AG10803 (cell line): ENCODE measurements at places on chromosomes 1 and 21.
A peak's percentile ranks its signal among the peaks of the same experiment; 100 is the strongest.

GRCh38 chr1:66527686-66528085 is 6.3 kb upstream of the SGIP1 start:
- DNase-seq: peak; percentile 88

- DNase-seq: peak; percentile 74
Measured at GRCh38 chr21:29343519-29343918, 44.8 kb downstream of the BACH1 start.

GRCh38 chr1:113940365-113941244 is 11.5 kb downstream of the HIPK1 start:
- DNase-seq: no peak

GRCh38 chr1:155082301-155083051 is 3.8 kb downstream of the EFNA3 start:
- DNase-seq: no peak

DNA sequence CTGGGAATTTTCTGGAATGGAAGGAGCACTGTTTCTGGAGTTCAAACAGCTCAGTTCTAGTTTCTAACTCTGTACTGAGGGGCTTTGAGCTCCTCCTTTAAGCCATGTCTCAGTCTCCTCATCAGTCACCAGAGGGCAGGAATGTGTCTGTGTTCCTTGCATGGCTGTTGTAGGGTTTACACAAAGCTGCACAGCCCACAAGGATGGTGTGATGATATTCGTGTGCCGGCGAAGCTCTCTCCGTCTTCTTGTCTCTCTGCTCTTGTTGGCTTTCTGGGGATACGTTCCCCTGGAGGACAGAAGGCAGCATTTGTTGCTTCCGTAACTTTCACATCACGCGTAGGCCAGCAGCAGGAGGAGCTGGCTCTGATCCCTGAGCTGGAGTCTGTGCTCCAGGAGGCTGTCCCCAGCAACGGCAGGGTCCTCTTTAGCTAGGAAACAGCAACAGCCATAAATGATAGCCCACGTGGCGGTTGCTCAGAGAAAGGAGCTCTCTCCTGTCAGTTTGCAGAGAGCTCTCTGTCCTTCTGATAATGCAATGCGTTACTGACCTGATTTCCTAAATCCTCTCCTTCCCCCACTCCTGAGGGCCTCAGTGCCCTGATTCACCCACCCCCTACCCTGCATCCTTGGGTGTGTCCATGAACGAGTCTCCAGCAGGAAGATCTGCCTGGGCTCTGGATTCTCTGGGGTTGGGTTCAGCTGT is 189.2 kb upstream of the VAMP3 start:
- peak; percentile 8 for DNase-seq

- no peak for DNase-seq
Measured at GRCh38 chr1:58058323-58058722, 488.2 kb downstream of the OMA1 start.

- DNase-seq: no peak
Measured at GRCh38 chr1:169487133-169487532, 1.4 kb upstream of the SLC19A2 start.

DNA sequence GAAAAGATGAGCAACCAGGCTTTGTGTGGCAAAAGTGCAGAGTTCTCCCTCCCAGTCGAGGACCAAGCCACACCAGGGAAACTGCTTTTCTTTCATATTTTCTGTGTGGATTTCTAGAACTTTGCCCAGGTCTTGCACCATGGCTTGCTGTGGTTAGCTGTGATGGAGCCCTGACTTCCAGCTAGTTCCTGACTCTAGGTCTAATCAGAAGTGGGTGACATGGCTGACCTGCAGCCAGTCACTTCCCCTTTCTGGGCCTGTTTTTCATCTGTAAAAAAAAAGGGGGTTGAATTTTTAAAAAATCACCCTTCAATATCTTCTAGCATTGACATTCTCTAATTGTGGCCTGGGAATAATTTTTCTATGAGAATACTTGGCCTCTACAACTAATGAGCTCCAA is 491.2 kb upstream of the USP24 start:
- DNase-seq: no peak

DNA sequence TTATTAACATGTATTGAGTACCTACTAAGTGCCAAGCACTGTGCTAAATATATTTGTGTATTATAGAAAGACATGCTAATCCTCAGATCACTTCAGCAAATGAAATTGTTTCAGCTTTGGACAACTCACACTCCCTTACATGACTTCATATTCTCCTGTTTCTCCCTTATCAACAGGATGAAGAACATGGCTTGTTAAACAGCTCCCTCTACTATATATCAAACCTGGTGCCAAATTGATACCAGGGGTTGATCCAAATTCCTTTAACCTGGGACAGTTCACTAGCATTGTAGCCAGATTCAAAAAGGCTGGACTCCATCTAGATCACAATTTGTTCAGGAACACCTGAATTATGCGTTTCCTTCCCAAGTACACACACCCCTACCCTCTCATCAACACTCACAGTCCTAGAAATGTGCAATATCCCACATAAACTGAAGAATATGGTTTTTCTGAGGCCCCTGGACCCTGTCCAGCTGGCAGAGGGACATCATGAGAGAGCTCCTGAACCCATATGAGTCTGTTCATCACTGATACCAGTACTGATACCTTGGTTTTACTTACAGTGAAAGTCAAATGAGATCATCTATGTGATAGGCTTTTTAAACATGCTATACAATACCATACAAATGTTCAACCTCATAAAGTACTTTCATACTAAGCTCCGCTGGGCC is 47.0 kb upstream of the PALMD start:
- DNase-seq: no peak

GRCh38 chr1:164660412-164660772 is 101.4 kb downstream of the PBX1 start:
- peak; percentile 39 for DNase-seq

- DNase-seq: peak; percentile 34
Measured at GRCh38 chr1:161044535-161044907, 1.3 kb downstream of the USF1 start.

- no peak for DNase-seq
Measured at GRCh38 chr1:202202500-202203168, 9.0 kb downstream of the LGR6 start.

DNA sequence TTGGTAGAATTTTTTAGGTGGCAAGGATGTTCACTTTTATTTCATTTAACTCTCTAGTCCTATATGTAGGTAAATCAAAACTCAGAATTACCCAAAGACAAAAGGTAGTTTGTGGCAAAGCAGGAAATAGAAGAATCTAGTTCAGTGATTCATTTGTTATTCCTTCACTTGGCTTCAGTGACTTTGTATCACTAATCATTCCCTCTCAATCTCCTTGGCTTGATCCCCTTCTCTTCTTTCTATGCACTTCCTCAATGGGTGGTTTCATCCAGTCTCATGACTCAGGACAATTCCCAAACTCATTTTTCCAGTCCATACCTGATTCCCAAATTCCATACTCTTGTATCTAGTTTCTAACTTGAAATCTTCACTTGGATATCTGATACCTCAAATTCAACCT is 64.9 kb downstream of the PRKACB start:
- no peak for DNase-seq

DNA sequence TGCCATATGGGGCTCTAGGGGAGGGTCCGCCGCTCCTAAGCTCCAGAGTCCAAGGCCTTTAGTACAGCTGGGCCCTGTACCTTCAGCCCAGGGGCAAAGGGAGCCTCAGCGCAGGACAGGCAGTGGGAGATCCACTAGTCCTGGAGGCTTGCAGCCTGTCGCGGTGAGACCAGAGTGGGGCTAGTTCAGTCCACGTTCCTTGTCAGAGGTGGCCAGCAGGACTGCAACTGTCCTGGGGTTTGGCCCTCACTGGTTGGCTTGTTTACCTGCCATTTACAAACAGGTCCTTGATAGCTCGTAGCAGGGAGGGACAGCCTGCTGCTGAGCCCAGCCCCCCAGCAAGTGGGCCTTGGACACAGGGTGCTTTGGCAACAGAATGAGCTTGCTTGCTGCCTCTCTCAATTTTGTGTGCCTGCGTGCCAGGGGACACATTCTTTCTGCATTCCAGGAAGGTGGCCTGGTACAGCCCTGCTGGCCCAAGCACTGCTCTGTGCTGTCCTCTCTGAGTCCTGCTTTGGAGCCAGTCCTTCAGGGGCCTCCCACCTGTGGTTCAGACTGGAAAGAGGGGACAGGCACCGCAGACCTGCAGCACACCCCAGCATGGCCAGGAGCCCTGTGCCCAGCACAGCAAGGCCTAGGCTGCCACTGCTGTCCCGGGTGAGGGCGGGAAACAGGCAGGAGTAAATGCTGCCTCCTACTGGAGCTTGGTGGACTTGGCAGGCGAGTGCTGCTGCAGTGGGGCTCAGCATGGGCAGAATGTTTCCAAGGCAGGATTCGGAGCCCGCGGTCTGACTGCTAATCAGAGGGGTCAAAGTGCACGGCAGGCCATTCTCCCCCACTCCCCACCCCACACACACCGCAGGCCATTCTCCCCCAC is 15.2 kb downstream of the H6PD start:
- peak; percentile 26 for DNase-seq

DNA sequence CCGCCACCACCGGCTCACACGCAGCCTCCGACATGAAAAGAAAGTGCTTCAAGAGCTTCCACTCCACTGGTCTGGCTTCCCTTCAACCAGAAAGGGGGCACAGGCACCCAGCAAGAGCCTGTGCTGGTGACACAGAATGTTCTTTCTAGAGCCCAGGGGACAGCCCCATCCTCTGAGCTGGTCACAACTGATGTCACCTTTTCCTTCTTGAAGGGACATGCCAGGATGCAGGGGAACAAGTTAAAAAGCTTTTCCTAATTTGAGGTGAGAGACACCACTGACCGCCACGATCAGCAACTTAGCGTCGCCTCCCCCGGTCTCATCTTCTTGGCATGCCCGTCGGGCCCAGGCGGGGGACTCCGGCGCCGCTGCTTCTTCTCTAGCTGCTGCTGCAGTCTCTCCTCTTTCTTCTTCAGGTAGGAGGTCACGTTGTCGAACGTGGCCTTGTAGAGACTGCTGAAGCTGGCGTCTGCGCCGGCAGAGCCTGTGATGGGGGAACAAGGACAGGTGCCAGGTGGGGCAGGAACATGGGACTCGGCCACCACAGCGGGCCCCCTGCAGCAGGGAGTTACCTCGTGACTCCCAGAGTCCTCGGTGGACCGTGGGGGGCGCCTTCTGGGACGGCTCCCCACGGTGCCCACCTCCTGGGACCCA is 29.5 kb downstream of the WDR4 start:
- DNase-seq: no peak

DNA sequence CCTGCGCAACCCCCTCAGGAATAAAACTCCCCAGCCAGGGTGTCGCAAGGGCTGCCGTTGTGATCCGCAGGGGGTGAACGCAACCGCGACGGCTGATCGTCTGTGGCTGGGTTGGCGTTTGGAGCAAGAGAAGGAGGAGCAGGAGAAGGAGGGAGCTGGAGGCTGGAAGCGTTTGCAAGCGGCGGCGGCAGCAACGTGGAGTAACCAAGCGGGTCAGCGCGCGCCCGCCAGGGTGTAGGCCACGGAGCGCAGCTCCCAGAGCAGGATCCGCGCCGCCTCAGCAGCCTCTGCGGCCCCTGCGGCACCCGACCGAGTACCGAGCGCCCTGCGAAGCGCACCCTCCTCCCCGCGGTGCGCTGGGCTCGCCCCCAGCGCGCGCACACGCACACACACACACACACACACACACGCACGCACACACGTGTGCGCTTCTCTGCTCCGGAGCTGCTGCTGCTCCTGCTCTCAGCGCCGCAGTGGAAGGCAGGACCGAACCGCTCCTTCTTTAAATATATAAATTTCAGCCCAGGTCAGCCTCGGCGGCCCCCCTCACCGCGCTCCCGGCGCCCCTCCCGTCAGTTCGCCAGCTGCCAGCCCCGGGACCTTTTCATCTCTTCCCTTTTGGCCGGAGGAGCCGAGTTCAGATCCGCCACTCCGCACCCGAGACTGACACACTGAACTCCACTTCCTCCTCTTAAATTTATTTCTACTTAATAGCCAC is 696 bp downstream of the TGFB2 start:
- DNase-seq: peak; percentile 73

DNA sequence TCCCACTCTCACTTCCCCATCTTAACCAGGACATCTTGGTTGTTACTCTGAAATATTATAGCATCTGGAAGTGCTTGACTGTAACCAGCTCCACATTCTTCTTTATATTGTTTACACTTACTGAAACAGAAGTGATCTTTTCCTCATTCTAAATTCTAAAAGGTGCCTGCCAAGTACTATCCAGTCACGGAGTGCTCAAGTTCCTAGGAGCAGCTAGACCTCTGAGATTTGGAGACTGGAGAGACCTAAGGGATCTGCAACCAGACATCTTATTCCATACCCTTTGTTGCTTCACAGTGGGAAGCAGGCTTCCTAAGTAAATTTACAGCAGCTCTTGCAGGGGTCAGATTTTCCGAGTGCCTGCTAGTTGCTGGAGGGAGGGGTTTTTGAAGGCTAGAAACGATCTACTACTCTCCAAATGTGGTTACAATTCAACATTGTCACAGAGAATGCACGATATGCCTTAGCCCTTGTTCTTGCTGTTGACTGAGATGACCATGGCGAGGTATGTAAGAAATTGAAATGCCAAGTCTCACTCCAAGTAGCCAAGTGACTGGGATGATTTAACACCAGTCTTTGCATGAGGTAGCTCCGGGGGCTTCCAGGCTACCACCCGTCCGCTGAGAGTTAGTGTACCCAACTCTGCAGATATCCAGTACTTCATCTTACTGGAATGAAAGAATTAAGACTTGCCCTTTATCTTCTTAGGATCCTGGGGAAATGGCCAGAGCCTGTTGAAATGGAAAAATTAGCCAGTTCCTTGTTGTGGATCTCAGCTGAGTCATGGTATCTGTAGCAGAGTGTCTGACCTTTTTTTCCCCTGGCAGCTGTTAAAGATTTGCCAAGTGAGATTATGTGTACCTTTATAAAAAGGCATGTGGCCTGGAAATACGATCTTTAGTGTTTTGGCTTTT is 150.8 kb downstream of the MAST2 start:
- peak; percentile 81 for DNase-seq

DNA sequence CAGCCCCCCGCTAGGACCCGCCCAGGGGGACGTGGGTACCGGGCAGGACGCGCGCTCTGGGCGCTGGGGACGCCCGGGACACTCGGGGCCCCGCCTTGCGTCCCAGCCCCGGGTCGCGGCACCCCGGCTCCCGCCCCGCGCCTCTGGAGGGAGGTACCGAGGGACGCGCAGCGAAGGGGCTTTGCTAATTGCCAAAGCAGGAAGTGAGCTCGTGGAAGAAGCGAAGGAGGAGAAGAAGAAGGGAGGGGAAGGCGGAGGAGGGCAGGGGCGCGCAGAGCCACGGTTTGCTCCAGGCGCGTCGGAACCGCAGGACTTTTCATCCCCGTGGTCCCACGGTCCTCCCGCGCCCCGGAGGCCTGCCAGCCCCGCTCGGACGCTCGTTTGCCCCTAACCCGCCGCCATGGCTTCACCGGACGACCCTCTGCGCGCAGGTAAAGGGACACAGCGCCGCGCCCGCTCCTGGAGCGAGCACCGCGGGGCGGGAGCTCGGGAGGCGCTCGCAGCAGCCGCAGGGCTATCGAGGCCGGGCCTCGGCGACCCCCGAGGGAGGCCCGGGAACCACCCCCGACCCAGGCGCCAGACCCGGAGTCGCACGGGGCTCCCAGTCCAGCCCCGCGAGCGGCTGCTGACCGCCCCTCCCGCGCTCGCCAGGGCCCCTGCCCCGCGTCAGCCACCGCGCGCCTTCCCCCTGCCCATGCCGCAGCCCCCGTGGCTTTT is 1.3 kb downstream of the EDARADD start:
- DNase-seq: peak; percentile 11

- no peak for DNase-seq
Measured at GRCh38 chr1:156412653-156413321, 43.8 kb downstream of the RHBG start.
